Astrocyte of the hippocampus (primary cell): ENCODE measurements at places on chromosomes 1 and 21.

- DNase-seq, result no peak
Observed at GRCh38 chr1:246254854-246255253, 252.2 kb downstream of the SMYD3 start.

GRCh38 chr1:22333516-22334121 is 118.0 kb upstream of the ZBTB40 start:
- no peak for DNase-seq

- DNase-seq, result no peak
Observed at GRCh38 chr1:156075162-156075561, 7.1 kb downstream of the MEX3A start.

DNA sequence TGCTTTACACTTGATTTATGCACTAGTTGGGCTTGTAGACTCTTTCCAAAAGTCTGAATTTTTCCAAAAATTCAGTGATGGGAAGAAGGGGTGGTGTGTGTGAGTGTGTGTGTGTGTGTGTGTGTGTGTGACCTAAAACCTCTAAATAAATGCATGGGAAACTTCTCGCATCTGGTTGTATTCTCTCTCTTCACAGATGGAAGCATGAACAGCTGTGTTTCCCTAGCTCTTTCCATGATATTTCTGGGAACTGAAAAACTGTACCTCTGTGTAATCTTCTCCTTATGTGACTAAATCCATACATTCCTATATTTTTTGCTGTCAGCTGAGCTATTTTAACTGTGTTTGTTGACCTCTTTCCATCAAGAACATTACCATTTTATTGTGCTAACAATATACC is 26.2 kb upstream of the CYYR1 start:
- DNase-seq, result no peak

- DNase-seq, result no peak
Observed at GRCh38 chr21:41555057-41555456, 47.1 kb upstream of the TMPRSS2 start.

DNA sequence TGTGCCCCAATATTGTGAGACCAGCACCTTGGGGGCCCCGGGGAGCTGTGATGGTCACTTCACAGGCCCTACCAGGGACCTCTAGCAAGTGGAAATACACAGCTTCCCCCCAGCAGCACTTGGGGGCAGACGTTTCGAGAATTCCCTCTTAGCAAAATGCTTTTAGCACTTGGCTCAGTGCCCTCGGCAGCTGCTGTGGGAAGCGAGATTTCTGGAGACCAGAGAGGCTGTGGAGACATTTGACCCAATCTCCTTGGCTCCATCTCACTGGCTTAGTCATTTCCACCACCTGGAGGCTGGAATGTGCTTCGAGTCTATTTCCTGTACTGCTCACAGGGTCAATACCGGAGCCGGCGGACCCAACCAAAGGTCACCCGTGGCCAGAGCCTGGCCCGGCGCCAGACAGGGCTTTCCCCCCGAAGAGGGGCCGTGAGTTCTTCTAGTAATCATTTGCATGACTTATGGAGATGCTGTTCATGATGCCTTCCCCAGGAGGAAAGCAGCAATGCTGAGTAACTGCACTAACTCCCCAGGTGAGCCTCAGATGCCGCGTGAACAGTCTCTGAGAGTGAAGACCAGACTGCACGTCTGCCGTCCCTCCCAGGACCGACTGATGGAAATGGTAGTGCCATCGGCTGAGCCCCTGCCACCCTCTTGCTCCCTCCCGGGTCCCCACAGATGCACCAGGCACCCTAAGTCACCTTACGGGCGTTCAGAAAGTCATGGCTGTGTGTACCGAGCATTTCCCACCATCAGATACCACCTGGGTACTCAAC is 4.4 kb upstream of the C2CD2 start:
- peak; percentile 82 for DNase-seq
